IPS DF 6.9 (cell line): ENCODE measurements at places on chromosomes 7 and 10.

- no peak for DNase-seq
Observed at GRCh38 chr10:89213191-89213808, 6.2 kb upstream of the CH25H start.

DNA sequence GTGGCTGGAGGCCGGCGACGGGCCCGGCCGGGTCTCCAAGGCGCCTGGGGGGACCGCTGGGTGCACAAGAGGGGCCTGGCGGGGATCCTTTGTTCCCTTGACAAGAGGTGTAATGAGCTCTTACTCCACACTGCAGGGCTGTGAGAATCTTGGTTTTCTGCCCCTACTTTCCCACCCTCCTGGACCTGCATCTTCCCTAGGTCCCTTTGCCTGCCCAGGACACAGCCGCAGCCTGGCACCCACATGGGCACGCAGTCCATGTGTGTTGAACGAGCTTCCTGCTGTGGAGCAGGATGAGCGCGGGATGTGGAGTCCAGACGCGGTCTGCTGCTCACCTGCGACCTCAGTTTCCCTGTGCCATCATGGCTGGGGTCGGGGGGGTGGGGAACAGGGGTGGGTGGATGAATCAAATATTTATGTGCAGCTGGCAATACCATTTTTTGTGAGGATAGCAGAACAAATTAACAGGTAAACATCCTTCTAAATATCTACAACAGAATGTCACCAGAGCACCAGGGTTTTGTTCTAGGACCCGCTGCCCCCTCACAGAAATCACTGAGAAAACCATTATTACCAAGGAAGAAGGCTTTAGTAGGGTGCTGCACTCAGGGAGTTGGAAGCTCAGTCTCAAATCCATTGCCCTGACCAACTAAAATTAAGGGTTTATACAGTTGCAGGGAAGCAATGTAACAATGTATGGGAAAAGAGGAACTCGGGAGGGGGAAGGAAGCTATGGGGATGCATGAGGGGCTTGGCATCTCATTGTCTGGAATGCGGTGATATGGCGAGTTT is 474 bp upstream of the NSMCE4A start:
- DNase-seq = no peak

DNA sequence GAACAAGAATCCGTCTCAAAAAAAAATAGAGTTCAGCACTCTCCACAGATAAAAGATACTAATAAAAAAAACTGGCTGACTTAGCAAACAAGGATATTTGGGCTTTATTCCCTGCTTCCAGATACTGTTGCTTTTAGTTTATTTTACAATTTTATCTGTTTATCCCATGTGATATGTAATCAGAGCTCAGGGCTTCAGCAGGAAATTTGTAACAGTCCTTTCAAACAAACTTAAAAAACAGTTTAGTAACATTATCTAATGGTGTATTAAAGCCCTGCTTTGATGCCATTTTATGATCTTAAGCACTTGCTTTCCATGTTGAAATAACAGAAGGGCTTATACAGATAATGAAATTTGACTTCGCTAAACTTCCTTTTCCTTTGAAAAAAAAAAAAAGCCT is 28.1 kb downstream of the DCLRE1A start:
- DNase-seq = no peak

GRCh38 chr7:40571796-40572195 is 437.0 kb downstream of the SUGCT start:
- DNase-seq = no peak

DNA sequence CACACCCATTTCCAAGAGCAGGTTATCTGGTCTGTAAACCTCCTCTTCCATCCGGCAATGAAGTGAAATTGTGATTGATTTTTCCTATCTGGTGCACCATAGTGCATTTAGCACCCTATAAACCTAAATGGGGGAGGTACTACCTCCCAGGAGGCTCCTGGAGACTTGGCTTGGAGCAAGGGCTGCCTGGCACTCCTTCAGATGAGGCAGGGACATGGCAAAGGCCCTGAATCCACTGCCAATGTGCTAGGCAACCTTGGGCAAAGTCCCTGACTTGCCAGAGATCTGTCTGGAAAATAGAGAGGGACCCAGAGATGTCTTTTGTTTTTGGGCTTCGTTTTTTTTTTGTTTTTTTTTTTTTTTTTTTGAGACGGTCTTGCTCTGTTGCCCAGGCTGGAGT is 6.7 kb upstream of the GRID1 start:
- DNase-seq = no peak

DNA sequence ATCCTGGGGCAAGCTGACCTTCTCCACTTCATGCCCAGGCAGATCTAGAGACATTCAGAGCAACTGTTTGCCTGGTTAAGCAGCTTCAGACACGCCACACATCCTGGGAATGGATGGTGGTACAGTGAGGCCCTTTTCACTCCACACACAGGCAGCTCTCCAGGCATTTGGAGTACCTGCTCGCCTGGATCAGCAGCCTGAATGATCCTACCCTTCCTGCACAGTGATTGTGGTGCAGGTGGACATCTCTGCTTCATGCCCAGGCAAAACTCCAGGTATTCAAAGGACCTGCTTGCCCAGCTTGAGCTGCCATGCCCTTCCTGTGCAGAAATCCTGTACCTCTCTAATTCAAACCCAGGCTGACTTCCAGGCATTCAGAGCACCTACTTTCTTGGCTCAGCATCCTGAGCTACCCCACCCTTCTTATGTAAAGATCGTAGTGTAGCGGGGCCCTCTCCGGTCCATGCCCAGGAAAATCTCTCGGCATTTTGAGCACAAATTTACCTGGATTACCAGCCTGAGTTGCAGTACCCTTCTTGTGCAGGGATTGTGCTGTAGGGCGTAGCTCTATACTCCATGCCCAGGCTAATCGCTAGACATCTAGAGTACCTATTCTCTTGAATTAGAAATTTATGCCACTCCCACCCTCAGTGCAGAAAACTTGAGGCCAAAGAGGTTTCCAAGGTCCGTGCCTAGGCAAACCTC is 972.8 kb downstream of the ANKRD7 start:
- DNase-seq = no peak

GRCh38 chr7:81430150-81430549 is 339.7 kb downstream of the HGF start:
- no peak for DNase-seq

- no peak for DNase-seq
Observed at GRCh38 chr10:60973086-60973485, 29.1 kb upstream of the RHOBTB1 start.

- DNase-seq = no peak
Observed at GRCh38 chr10:19730167-19730906, 85.9 kb upstream of the PLXDC2 start.

GRCh38 chr7:158048569-158048968 is 539.1 kb downstream of the PTPRN2 start:
- no peak for DNase-seq
